ENCODE measurements at places on chromosomes 5 and 9.

DNA sequence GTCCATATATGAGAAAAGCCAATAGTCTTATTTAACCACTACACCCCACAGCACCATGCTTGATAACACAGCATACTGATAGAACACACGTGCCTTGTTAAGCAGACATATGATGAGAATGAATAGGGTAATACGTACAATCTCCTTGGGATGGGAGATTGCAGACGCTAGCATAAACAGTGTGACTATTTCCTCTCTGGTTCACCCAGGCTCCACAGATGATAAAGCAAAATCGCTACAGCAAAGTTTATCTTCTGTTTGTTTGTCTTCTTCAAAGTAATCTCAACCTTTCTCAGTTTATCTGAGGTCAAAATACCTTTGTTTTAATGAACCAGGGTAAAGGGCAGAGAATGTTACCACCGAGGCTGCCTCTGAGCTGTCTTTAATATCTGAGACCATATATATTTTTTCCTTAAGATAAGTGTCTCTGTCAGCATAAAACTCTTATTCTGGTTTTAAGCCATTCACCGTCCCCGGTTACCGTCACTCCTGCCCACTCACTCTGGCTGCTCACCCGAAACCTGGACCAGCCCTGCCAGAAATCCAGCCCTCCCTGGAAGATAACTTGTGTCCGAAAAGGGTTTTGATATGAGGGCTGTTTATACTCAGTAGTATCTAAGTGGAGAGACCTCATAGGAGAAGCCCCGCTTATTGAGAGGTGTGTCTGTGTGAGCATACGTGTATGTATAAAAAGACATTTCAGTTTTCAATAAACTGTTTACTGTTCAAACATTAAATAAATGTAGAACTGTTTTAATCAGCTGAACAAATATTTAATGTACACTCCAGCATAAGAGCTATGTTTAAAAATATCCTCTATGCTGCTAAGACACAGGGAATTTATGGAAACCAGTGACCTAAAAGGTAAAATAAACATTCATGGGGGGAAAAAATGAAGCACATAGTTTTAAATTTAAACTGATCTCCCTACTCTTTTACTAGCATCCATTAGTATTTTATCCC is 465.4 kb downstream of the RASEF start:
- no peak for DNase-seq

GRCh38 chr9:69389437-69389995 is 64.5 kb downstream of the ENTREP1 start:
- no peak for DNase-seq

DNA sequence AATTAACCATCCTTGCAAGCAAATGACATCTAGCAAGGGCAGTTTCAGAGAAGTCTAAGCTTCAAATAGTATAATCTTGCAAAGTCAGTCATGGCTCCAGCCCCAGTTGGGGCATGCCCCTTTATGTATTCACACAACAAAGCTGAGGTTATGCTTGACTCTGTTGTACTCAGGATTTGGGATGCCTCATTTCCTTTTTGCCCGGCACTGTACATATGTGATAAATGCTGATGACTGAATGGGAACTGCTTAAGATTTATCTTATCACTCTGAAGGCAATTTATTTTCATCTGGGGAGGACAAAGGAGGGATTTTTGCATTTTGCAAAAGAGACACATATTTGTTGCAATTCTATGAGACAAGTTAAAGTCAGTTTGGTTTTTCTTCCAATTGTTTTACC is 219.2 kb downstream of the TRPM3 start:
- peak; percentile 13 for DNase-seq

GRCh38 chr9:109297899-109298298 is 23.0 kb downstream of the EPB41L4B start:
- peak; percentile 79 for DNase-seq

GRCh38 chr5:3268760-3269330 is 326.8 kb upstream of the IRX1 start:
- no peak for DNase-seq

- DNase-seq = peak; percentile 3
These were observed 559.7 kb downstream of the TLR4 start for GRCh38 chr9:118263949-118264348.

DNA sequence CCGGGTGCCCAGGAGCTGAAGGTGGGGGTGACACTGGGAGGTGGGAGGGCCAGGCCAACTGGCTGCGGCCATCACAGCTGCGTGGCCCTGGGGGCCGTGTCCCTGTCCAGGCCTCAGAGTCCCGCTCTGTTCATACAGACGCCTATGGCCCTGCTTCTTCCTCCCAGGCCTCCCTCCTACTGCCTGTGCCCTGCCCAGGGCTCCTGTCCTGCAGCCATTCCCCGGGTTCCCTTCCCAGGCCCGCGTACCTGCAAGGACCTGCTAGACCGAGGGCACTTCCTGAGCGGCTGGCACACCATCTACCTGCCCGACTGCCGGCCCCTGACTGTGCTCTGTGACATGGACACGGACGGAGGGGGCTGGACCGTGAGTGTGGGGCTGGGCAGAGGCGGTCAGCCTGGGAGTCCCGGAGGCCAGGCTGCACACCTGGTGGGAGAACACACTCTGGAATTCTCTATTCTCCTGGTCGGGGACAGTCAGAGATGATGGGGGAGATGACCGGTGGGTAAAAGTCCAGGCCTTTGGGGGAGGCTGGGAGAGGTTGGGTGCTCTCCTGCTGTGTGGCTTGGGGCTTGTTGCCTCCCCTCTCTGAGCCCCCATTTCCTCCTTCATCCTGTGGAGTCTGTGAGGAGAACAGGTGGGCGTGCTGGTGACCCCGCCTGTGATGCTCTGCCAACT is 4.5 kb downstream of the FCN2 start:
- no peak for DNase-seq

DNA sequence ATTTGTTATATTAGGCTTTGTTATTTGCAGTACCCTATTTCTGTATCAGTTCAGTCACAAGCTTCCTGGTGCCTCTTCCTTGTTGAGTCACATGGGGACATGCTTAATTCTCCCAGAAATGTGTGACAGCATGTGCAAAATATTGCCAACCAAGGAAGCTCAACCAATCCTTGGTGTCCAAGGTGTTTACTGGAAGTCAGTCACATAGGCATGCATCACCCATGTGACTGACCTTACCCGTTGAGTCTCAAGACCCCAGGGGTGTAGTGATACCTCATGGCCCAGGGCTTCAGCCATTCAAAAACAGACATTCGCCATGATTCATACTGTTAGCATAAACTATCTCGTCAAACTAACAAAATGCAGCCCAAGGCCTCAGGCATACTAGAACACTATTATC is 9.3 kb upstream of the ANKDD1B start:
- DNase-seq = no peak

DNA sequence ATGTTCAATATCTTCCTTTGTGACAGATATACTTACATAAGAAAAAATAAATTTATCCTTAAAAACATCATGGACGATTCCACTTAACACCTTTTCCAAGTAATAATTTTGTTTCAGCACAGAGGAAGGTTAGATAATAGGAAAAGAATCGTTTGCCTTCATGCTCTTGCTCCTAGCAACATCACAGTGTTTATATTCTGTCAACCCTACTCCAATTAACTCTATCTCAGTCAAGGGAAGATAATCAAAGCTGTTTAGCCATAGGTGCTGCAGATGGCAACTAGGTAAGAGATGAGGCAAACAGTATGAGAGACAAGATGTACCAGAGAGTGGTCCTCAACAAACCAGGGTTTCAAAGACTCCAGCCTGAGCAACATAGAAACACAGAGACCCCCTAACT is 55.6 kb downstream of the UBAP2 start:
- DNase-seq = no peak

- DNase-seq = peak; percentile 94
These were observed 69.0 kb downstream of the UGCG start for GRCh38 chr9:111965566-111966019.

GRCh38 chr5:150302301-150303069 is at the start of gene ARSI:
Gene ARSI (minus strand): TSS chr5:150302905. CDS start chr5:150302373, 532 bp downstream.
- peak; percentile 71 for DNase-seq

- no peak for DNase-seq
These were observed 518.9 kb downstream of the PRELID2 start for GRCh38 chr5:145316282-145316681.

DNA sequence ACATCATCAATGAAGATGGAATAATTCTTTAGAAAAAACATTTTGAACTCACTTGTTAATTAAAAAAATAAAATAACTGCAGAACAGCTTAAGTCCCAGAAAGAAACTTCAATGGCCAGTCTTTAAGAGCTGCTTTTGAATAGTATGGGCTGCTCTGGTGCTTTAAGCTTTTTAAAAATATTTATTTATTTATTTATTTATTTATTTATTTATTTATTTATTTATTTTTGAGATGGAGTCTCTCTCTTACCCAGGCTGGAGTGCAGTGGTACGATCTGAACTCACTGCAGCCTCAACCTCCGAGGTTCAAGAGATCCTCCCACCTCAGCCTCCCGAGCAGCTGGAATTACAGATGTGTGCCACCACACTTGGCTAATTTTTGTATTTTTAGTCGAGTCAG is 516.3 kb upstream of the DAP start:
- DNase-seq = no peak

DNA sequence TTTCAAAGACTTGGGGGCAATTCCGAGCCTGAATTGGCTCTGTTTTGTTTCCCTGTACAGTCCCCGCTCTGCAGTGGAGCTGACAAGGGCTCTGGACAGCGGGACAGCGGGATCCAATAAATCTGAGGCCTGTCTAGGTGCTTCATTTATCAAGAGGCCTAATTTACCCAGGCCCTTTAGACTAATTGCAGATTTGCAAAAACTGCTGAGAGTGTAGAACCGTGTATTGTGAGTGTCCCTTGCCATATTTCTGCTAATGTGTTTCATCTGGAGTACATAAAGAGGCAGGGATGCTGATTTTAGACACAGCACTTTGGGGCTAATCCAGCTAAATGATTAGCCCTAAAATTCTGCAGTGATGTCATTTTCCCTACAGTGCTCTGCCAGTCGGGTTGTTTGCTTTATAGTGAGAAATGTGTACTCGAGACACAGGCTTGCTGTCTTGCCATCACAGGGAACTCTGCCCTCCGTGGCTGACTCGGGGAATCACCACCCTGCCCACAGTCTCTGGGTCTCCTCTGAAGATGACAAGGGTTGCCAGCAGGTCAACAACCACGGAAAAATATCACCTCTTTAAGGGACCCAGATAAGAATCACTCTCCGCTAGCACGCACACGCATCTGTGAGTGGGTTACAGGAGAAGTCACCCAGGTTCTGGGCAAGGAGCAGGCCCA is 592.0 kb downstream of the BNC2 start:
- DNase-seq = no peak

DNA sequence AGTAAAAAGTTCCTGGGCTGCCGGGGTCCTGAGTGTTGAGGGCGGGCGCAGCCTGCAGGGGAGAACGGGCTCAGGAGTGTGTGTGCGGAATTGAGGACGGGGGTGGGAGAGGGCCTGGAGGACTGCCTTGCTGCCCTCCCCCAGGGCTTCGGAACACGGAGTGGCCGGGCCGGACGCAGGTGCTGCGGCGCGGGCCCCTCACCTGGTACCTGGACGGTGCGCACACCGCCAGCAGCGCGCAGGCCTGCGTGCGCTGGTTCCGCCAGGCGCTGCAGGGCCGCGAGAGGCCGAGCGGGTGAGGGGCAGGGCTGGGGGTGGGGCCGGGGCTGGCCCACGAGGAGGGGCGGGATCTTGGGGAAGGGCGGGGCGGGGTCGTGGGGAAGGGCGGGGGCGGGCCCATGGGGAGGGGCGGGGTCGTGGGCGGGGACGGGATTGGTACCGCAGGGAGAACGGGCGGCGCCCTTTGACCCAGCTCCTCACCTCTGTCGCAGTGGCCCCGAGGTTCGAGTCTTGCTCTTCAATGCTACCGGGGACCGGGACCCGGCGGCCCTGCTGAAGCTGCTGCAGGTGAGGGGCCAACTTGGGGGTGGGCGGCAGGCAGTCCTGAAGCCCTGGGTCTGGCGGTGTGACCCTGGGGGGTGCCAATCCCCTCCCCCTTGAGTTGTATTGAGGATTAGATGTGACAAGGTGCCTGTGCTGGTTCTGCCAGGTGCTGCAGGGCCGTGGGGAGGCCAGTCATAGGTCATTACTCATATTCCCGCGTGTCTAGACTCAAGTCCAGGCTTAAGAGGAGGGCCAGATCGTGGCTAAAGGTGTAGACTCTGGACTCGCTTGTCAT is 7.1 kb downstream of the FPGS start:
- DNase-seq = peak; percentile 50

GRCh38 chr5:179289756-179290385 is 55.4 kb downstream of the ADAMTS2 start:
- DNase-seq = no peak

- DNase-seq = no peak
These were observed 7.1 kb upstream of the IFNA2 start for GRCh38 chr9:21392270-21392669.

- DNase-seq = no peak
These were observed 198.4 kb upstream of the MEF2C start for GRCh38 chr5:89081360-89081759.

DNA sequence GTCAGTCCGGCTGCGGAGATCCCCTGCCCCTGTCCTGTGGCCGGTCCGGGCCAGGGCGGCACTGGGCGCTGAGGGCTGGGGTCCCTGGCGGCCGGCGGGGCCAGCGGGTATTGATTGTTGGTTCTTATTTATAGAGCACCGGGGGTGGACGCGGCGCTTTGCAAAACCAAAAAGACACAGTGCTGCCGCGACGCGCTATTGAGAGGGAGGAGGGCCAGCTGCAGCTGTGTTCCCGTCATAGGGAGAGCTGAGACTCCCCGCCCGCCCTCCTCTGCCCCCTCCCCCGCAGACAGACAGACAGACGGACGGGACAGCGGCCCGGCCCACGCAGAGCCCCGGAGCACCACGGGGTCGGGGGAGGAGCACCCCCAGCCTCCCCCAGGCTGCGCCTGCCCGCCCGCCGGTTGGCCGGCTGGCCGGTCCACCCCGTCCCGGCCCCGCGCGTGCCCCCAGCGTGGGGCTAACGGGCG is 2.5 kb downstream of the LRRC26 start:
- DNase-seq = no peak

GRCh38 chr5:97229196-97229595 is 46.1 kb upstream of the RIOK2 start:
- no peak for DNase-seq

DNA sequence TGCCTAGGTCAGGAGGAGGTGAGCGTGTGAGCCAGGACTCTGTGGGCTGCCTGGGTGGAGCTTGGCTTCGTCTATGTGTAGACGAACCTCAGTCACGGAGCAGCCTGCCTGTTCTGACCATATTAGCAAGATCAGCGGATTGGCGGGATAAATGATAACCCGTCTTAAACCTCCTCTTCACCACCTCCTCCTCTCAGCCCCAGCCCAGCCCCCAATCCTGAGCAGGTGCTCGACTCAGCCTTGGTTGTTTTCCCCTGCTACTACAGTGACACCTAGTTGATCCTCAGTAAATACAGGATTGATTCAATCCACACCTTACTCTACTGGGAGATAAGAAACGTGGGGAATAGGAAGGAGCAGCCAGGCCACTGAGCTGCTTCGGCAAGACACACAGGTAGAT is 286.1 kb downstream of the IRX2 start:
- no peak for DNase-seq

DNA sequence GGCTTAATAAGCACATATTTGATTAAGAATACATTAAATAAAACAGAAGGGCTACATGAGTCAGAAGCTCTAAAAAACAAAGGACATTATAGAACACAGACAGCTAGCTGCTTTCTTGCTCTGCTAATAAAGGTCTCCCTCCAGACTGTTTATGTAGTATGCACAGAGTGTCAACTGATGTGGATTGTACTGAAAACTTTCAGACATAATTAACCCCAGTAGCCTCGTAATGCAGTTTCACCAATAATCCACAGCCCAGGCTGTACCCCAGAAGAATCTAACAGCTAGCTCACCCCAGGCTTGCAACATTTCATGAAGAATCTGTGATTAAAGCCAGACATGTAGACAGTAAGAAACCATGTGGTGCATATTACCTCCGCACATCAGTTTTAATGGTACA is 30.8 kb downstream of the FGF10 start:
- no peak for DNase-seq
